ENCODE measurements at places on chromosomes 13 and 19.

- no peak for DNase-seq
These were observed 3.5 kb upstream of the OBI1 start for GRCh38 chr13:78662467-78662866.

- no peak for DNase-seq
These were observed 20.4 kb upstream of the ERCC5 start for GRCh38 chr13:102825400-102825799.

- no peak for DNase-seq
These were observed 23.6 kb downstream of the TNFSF11 start for GRCh38 chr13:42597505-42597904.

DNA sequence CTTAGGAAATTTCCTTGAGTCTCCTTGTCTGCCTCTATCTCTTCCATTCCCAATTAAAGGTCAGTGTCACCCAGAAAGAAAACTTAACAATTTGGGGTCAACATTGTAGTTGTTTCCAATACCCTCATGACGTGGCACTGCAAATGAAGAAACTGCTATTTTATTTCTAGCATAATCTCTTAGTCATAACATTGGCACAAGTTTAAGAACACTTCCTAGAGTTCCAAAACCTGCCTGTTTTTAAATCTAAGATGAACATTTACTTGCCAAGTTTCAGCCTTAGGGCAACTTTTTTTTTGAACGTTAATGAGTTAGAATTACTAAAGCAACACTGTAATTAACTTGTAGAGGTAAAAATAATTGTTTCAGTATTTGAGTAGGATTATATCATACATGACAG lies 108.0 kb downstream of the LMO7 start:
- no peak for DNase-seq

GRCh38 chr19:14167576-14168138 lies 31.3 kb upstream of the ASF1B start:
- DNase-seq = no peak

DNA sequence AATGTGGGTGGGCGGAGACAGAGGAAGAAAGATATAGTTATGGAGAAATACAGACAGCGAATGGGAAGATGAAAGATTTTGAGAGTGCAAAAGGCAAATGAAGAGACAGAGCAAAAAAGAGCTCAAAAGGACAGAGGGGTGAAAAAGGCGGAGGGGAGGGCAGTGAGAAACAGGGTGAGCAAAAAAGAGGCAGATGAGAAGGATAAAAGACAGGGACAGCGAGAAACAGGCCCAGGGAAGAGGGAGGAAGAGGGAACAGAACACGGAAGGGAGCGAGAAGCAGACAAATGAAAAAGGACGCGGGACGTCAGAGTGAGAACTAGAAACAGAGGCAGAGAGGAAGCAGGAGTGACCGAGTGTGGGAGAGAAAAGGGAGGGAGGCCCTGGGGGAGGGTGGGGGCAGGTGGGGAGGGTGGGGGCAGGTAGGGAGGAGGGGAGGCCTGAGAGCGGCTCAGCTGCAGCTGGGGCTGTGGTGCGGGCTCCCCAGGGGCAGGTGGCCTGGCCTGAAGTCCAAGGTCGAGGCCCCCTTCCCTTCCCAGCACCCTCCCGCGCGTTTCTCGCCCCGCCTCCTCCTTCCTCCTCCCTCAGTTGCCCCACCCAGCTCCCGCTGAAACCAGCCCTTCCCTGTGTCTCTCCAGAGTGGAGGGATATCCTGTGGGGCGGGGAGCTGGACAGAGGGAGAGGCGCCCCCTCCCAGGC lies 2.9 kb downstream of the KLK1 start:
- DNase-seq = no peak

DNA sequence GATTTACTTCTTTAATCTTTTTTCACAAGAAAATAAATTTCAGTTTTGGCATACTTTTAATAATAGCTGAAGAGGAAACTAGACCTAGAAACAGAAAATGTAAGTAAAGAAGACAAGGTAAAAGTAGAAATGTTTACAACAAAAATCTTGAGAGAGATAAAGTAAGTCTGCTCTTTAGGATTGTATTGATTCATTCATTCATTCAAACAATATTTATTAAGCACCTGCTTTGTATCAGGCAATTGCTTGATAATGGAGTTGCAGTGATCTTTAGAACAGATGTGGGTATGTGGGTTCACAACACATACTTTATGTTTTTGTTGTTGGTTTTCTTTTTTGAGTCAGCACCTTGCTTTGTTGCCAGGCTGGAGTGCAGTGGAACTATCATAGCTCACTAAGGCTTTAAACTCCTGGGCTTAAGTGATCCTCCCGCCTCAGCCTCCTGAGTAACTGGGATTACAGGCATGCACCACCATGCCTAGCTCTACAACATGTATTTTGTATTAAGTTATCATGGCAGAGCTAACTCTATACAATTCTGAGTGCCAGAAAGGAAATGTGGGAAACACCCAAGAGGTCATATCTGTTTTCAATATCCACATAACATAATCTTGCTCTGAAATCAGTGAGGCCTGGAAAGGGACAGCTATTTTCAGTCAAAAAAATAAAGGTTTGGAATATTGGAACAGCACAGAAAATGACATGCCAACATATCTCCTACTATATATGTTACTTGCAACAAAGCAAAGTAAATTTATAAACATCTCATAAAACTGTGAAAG lies 8.8 kb upstream of the SPART start:
- no peak for DNase-seq

- DNase-seq = no peak
These were observed 26.1 kb downstream of the MBNL2 start for GRCh38 chr13:97248243-97248642.

- no peak for DNase-seq
These were observed 964 bp downstream of the PCDH17 start for GRCh38 chr13:57632276-57633140.

DNA sequence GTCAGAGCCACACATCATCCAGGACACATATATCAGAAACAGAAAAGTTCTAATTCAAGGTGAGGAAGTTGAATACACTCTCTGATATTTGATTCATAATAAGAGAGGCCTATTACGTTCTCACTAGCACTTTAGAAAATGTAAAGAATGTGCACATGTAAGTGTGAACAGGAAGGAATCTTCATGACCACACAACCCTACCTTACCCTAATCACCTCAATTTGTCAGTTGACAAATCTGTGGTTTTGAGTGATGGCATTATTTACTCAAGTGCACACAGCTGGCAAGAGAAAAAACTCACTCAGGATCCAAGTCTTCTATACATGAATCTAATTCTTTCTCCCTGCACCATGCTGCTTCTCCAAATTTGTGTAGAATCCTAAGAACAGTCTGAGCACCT lies 445.8 kb downstream of the SUCLA2 start:
- no peak for DNase-seq

DNA sequence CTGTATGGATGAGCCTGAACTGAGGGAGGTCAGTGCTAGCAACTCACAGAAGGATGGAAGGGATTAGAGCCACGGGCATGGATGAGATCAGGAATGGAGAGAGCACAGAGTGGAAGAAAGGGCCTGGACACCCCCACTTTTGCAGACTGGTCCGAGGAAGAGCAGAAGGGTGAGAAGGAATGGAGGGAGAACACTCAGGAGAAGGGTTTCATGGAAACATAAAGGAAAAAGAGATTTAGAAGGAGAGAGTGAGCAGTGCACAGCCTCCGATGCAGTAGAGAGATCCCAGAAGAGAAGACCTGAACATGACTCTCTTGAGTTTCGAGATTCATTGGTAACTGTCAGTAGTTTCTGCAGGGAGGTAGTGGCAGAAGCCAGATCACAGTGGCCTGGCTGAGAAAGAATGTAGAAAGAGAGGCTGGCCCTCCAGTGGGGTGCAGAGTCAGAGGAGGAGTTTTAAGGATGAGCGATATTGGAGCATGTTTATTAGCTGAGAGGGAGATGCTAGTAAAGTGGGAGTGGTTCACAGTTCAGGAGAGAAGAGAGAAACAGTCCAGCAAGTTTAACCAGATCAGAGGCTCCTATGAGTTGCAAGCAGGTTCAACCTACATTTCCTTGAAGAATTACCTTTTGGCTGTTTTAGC lies 108.9 kb downstream of the ZAR1L start:
- peak; percentile 33 for DNase-seq

GRCh38 chr19:41564515-41565378 lies 11.2 kb upstream of the CEACAM21 start:
- no peak for DNase-seq

GRCh38 chr19:21326169-21326568 lies 3.0 kb downstream of the ZNF708 start:
- DNase-seq = no peak

DNA sequence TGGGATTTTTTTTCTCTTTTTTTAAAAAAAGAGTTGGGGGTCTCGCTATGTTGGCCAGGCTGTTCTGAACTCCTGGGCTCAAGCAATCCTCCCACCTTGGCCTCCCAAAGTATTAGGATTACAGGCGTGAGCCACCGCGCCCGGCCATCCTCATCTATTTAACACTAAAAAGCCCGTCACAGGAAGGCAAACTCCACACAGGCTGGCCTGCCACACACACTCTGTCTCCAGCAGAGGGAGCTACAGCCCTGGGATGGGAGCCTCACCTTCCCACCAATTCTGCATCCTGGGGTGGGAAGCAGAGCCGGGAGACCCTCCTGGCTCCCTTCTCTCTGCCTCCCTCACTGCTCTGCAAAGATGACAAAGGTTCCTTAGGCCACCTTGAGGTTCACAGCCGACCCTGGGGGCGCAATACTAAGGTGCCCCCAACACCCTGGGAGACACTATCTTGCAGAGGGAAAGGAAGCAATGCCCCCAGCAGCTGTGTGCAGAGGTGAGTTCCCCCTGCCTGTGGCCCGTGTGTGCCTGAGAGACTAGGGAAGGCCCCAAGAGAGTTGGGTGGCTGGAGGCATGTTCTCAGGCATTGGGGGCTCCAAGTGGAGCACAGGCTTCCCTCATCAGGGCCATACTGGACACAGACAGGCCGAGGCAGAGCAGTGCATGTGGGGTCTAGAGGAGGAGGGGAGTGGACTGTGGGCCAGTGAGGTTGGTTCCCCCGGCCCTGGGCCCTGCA lies 27.4 kb upstream of the TIMM44 start:
- peak; percentile 16 for DNase-seq

DNA sequence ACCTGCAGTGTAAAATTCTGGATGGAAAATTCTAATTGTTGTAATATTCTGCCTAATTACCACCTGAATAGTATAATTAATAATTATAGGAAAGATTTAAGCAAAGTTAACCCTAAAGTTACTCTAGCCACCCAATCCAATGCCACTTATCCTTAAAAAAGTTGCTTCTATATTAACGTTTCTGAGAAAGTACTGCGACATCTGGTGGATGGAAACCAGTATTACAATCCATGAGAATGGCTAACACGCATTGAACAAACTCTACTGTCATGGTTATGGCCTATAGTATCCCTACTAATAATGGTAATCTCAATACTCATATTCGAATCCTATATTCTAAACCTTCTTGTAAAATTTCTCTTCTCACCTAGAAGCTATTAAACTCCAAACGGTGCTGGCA lies 1551.8 kb downstream of the SLITRK1 start:
- DNase-seq = no peak

DNA sequence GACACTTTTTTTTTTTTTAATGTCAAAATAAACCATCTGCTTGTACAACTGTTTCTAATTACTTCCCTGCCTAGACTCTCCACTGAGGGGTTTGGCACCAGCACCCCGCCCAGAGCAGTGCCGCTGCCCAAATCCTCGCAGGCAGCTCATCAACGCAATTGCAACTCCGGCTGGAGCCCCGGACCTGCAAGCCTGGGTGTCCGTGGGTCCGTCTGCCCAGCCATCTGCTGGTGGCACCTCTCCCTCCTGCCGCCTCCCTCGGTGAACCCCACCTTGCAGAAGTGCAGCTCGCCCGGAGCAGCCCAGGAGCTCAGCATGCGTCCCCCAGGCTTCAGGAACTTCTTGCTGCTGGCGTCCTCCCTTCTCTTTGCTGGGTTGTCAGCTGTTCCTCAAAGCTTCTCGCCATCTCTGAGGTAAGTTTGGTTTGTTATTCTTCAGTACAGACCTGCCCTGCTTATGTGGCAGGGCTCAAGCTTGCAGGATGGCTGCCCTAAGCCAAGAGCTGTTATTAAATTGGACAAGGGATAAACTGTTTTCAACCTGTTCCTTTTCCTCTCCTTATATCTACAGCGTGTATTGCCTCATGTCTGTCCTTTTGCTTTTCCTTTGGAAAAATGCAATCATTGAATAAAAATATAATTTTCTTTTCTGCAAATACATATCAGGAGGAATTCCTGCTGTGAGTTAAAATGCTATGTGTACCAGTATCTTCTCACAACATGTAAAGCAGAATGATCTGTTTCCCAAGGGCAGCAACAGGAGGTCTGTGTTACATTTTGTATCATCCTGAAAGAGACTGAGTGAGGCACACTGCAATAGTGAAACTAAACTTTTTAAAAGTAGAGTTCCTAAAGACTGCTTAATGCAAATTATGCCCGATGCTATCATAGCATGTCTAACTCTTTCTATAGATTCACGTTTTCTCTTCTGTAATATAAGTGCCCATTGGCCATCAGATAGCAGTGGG lies at the start of gene ITGBL1:
Gene ITGBL1 (plus strand): TSS at position 157 of the 967 bp plus-strand sequence. CDS start 159 bp downstream, at position 316.
- peak; percentile 25 for DNase-seq

DNA sequence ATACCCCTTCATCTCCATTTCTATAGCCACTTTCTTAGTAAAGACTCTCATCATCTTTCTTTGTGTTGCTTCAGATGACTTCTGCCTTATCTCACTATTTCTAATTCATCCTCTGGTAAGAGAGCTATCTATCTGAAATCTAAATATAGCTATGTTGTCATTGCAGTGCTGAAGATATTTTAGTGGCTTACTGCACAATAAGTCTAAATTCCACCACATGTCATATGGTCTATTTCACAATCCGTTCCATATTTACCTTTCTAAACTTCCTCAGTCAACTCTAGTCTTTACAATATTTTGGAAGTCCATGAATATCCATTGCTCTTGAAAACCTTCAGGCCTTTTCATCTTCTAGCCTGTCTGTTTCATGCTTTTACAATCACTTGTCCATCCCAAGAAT lies 465.1 kb upstream of the SLC10A2 start:
- DNase-seq = no peak

DNA sequence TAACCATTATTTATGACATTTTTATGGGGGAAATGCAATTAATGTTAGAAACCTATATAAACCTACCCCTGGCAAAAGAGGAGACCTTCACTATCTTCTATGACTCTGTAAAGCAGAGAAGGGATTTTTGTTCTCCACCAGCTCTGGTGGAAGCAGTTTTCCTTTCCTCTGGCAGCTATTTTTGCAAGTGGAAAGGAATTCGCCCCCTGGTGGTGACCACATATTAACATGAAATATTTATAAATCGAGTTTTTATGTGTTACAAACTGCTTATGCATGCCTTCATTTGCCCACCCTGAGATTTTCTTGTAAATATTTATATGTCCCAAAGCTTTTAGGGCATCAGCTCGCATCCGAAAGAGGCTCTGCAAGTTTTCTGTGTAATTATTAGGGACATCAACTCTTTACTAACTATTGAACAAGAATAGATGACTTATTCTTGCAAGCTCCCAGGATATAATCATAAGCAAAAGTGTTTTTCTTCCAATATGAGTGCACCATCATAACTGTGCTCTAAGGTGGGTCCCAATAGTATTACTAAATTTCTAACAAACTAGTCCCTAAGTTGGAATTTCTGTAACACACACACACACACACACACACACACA lies 62.4 kb downstream of the SERTM1 start:
- DNase-seq = peak; percentile 46

GRCh38 chr13:50766695-50767094 lies 76.8 kb downstream of the DLEU7 start:
- no peak for DNase-seq

- no peak for DNase-seq
These were observed 43.1 kb downstream of the USPL1 start for GRCh38 chr13:30660796-30661195.

- DNase-seq = no peak
These were observed 40.8 kb downstream of the BRD4 start for GRCh38 chr19:15291548-15292021.

GRCh38 chr13:37211487-37211886 lies 106.0 kb upstream of the CSNK1A1L start:
- DNase-seq = no peak
